Activated T-helper 1 cell treated with anti-CD3 and anti-CD28 coated beads, Interleukin-2, amount 50 U/mL, for 16 hours (primary cell): ENCODE measurements at places on chromosomes 2 and 18.

DNA sequence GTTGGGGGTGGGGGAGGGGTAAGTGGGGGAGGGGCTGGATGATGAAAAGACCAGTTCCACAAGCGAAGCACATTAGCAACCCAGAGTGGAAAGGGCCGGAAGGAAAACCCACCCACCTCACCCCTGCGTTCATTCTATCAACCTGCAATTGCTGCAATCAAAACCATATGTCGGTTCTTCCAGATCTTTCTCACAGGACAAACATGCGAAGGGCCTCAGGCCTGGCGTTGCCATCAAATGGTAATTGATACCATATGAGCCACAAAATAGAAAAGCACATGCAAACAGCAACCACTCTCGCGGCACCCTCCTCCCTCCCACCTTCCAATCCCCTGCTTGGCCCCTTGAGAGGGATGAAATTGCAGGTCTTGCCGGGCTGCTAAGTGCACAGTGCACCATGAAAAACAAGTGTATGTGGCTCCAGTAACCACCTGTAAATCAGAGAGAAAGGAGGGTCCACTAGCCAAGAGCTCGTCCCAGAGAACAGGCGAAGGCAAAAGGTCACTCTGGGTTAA, 287.5 kb downstream of the TCF4 start:
- no peak for DNase-seq

- no peak for DNase-seq
Observed at GRCh38 chr2:178478130-178478438, 316 bp downstream of the FKBP7 start.

- no peak for DNase-seq
Observed at GRCh38 chr2:32963941-32964340, 17.2 kb downstream of the LTBP1 start.

- no peak for DNase-seq
Observed at GRCh38 chr18:69774831-69775230, 172.8 kb downstream of the CD226 start.

- no peak for DNase-seq
Observed at GRCh38 chr2:26988058-26988860, 17.8 kb downstream of the MAPRE3 start.

- no peak for DNase-seq
Observed at GRCh38 chr2:158391876-158392275, 64.7 kb downstream of the CCDC148 start.

DNA sequence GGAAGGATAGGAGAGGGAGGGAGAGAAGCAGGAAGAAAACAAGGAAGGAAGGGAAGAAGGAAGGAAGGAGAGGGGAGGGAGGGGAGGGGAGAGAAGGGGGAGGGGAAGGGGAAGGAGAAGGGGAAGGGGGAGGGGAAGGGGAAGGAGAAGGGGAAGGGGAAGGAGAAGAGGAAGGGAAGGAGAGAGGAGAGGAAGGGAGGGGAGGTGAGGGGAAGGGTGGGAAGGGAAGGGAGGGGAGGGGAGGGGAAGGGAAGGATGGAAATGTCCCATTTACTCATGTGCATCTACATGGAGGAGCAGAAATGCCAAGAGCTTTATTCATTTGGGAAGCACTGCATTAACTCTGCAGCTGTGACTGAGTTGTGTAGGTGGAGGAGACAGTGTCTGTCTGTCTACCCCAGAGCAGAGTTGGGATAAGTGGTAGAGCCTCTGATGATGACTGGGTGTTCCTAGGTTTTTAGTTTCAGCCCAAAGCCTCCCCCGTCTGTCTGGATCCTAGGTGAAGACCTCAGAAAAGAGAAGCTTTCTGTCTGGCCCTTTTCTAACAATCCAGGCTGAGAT, 131.3 kb downstream of the COL6A3 start:
- DNase-seq = no peak

GRCh38 chr2:102667072-102667471, 47.7 kb downstream of the SLC9A2 start:
- no peak for DNase-seq

- no peak for DNase-seq
Observed at GRCh38 chr2:63189026-63189425, 138.4 kb downstream of the OTX1 start.

DNA sequence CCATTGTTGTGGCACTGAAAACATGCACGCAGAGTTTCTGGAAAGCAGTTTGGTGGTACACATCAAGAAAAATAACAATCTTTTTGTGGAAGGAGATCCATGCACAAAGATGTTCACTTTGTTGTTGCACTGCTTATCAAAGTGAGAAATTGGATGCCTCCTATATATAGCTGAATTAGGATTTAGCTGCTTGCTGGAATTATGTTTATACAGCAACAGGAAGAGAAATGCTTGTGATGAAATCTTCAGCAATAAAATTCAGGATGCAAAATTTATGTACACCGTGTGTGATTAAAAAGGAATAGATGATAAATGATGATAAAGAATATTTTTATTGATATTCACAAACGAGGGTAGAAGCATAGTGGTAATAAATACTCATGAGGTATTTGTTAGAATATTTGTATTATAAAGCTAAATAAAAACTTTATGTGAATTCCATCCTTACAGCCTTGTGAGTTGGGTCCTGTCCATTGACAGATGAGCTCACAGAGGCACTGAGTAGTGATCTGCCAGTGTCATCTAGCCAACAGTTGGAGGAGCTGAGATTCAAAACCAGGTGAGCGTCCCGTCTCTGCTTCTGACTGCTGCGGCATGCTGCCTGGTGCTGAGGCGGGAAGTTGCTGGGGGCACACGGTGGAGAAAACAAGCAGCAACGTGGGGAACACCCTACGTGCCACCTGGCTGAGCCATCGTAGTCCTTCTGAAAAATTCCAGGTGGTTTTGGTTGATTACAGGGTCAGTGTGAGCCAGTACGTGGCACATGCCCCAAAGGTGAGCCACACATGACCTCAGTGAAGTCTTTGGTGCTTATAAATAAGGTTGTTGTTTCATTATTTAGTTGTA, 80.2 kb downstream of the ASAP2 start:
- DNase-seq = no peak

DNA sequence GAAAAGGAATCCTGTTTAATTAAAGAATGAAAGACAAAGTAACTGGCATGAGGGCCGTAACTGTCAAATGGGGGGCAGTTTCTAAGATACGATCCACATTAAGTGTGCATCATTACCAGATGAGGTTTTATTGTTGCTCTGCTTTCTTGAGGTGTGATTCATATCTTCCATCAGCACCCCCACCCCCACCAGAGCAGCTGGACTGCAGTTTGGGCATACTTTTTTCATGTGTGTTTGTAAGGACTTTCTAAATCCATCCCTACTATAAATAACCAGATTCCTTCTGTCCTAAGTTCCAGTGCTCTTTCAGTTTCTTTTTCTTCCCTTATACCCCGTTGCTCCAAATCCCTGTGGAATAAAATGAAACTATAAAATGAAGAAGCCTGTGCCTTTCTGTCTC, 142.1 kb downstream of the CDCA7 start:
- no peak for DNase-seq

DNA sequence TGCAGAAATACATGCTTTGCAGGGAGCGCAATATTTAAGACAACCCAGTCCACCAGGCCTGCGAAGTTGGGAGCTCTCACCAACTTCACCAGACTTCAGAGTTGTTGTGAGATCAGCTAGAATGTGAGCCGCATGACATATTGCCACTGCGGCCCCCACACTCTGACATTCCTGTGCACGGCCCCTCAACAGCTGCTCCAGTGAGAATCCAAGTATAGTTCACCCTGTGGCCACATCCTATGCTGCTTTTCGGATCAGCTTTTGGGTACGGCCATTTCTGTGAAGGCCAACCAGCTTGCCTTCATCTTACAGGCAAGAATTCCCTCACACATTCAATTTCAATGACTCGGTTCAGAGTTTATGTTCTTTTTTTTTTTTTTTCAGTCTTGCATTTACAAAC, 177.8 kb downstream of the SOX11 start:
- no peak for DNase-seq

GRCh38 chr2:66579186-66580126, 144.5 kb downstream of the MEIS1 start:
- DNase-seq = no peak

- DNase-seq = no peak
Observed at GRCh38 chr2:20371323-20372025, 20.8 kb upstream of the PUM2 start.

GRCh38 chr2:1544478-1545069, 131.3 kb downstream of the TPO start:
- DNase-seq = no peak

GRCh38 chr2:204545861-204546735, 823 bp downstream of the PARD3B start:
- no peak for DNase-seq

GRCh38 chr2:19282305-19282704, 76.1 kb downstream of the OSR1 start:
- no peak for DNase-seq

GRCh38 chr2:30641765-30642345, 165.4 kb downstream of the CAPN13 start:
- no peak for DNase-seq

DNA sequence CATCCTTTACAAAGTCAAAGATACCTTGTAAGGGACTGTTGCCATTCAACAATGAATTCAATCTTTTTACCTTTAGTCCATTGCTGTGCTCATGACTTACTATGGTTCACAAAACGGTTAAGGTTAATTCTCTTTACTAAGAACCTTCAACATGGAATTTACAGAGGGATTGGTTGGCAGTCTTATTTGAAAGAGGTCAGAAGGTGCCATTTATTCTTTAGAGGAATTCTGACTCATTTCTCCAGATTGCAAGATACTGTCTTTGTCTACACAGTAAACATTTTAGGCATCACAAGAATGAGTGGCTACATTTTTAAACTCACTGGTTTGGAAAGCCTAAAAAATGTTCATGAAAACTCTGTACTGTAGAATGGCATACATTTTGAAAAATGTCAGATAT, 17.4 kb downstream of the KCNH7 start:
- DNase-seq = no peak

DNA sequence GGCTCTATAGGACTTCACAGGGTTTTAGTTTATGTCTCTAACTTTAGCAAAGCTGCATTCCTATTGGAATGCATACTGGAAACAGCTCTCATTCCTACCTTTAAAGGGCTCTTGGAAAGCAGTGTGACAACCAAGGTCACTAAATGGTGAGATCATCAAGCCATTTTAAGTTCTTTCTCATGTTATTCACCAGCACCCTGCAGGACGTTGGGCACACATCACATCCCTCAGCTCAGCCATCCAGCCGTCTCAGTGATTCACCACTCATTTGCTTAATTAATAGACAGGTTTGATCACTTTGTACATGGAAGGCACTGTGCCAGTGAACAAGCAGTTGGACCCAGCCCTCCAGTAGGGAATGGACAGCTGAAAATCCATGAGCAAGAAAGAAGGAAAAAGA, 32.2 kb upstream of the RBM44 start:
- DNase-seq = no peak

GRCh38 chr2:151862700-151863099, 34.5 kb upstream of the ARL5A start:
- no peak for DNase-seq

- no peak for DNase-seq
Observed at GRCh38 chr18:56575819-56576663, 62.4 kb downstream of the TXNL1 start.

DNA sequence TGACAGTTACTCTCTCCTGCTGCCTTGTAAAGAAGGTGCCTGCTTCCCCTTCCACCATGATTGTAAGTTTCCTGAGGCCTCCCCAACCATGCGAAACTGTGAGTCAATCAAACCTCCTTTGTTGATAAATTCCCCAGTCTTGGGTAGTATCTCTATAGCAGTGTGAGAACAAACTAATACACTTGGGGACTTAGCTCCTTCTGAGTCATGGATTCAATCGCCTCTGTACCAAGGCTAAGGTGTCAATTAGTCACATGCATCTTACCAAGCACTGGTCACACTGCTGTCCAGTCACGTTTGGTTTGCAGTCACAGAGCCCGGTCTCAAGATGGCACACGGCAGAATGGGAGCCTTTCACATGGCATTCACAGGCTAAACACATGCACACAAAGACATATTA, 100.6 kb downstream of the LAMA1 start:
- no peak for DNase-seq

DNA sequence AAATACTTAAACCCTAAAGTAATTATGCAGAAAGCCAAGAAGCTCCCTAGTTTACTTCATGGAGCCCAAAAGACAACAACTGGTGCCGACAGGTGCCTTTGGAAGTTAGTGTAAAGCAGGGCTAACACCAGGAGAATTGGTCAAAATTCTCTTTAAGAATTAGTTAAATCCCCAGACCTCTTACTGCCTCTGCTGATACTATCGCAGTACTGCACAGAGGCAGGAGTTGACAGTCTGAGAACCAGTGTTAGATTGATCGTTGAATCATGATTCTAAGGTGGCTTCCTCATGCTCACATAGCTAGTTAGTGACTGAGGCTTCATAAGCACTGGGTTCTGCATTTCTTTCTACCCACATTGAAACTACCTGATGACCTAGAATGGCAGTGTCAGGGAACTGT, 445.0 kb downstream of the XIRP2 start:
- DNase-seq = no peak

GRCh38 chr2:197915548-197916265, 111.3 kb downstream of the PLCL1 start:
- no peak for DNase-seq

DNA sequence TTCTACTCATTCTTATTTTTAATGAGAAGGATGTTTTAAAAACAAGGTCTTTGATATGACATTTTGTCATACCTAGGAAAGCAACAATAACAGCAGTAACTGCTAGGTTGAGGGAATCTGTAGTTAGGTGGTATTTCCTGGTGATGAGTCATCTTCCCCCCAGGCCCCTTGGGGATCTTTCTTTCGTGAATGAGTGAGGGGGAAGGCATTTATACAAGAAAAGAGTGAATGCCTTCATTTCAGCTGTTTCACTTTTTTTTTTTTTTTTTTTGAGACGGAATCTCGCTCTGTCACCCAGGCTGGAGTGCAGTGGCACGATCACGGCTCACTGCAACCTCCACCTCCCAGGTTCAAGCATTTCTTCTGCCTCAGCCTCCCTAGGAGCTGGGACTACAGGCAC, 108.6 kb downstream of the MAP4K4 start:
- no peak for DNase-seq

DNA sequence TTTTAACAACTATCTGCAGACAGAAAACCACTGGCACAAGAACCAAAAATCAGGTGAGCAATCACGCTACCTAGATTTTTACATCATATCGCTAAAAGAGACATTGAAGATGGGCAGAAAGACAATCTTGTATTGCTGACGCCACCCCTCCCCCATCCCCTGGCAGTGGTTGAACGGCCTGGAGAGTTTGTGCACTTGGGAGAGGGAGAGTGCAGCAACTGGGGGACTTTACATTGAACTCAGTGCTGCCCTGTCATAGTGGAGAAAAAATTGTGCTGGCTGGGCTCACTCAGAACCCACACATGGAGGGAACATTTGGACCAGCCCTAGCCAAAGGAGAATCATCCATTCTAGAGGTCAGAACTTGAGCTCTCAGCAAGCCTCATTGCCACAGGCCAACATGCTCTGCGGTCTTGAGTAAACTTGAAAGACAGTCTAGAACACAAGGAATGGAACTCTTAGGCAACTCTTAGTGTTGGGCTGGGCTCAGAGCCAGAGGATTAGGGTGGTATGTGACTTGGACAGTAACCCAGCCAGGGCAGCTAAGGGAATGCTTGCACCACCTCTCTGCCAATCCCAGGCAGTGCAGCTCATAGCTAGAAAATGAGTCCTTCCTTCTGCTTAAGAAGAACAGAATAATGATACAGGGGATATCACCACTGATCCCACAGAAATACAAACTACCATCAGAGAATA, 220.0 kb upstream of the CYP26B1 start:
- DNase-seq = no peak

GRCh38 chr2:9820020-9820973, 23.0 kb upstream of the TAF1B start:
- DNase-seq = no peak

- DNase-seq = no peak
Observed at GRCh38 chr2:8030573-8031303, 651.1 kb upstream of the ID2 start.
